ENCODE measurements at places on chromosomes 12 and 14. TPM values are rescaled to one million over a fixed set of nuclear protein-coding genes. Genes with fewer than 3 reads are reported as not detected.

- no peak for DNase-seq
Measured at GRCh38 chr14:28381656-28382055, 384.9 kb upstream of the FOXG1 start.

DNA sequence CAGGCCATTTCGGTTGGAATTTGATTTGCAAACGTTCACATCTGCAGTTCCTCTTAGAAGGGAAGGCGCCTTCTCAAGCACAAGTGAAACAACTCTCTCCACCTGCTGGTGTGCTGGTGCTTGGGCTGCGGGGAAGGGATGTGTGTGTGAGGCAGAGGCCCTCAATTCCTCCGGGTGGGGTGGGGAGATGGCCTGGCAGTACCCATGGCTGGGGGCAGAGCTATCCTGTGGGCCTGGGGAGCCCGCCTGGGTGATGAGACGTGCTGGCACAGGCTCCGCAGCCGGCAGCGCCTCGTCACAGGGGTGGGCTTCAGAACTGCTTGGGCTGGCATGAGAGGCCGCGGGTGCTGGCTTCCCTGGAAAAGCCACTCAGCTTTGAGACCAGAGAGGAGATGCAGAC lies 28.9 kb upstream of the TDRD9 start:
- peak; percentile 72 for DNase-seq

DNA sequence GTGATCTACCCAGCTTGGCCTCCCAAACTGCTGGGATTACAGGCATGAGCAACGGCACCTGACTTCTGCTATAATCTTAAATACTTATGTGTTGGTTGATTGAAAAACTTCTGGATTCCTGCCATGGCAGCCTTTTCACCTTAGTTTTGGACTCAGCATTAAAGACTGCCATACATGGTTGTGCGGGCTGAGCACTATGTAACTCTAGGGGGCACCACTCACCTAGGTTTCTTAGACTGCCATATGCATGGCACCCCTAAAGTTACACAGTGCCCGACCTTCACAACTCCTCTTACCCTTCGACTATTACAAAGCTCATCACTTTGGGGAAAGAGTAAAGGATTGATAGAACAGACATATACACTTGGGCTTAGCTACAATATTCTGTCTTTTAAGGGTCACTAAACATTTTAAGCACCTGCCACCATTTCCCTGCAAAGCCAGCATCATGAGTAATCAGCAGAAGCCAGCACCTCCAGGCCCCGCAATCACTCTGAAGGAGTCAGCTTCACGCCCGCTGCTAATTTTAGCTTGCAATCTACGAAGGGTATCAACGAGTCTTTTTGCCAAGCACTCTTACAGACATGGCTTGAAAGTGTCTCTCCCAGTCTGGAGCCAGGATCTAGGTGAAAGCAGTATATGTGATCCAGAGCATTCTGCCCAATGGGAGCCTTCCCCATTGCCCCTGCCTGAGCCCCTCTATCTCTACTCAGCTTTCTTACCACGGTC lies 59.8 kb downstream of the SUDS3 start:
- DNase-seq: peak; percentile 52

GRCh38 chr14:70754991-70755390 lies 54.3 kb downstream of the MAP3K9 start:
- no peak for DNase-seq

The SLC7A8 gene
- total RNA-seq: 66.7 TPM

- peak; percentile 47 for DNase-seq
Measured at GRCh38 chr14:105051182-105052109, 13.8 kb downstream of the GPR132 start.

DNA sequence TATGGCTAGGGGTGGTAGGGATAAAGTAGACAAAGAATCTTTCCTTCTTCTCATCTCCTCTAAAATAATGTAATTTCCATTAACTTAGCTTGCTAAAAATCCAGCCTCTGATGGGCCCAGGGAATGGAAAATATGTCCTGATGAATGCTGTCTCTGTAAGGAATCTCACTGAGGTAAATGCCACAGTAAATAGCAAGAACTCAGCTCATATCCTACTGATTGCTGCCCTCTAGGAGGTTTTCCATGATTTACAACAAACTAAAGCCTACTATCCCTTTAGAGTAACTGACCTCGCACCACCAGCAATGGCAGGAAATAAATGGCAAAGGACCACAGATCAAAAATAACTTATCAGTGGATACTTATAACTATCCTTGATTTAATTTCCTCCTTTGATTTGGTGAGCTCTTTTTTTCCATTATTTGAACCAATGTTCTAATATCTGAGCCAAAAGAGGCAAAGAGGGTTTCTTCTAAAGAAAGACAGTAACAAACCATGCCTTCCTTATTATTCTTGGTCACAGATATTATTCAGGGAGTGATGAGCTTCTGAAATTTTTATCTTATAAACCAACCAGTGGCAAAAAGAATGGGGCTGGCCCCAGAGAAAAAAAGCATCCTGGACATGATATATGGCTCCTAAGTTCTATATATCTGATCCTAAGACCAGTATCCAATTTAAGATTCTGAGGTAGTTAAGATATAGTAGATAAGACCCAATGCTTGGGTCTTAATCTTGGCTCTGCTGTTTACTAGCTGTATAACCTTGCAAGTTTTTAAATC lies 43.8 kb downstream of the SENP1 start:
- peak; percentile 3 for DNase-seq

DNA sequence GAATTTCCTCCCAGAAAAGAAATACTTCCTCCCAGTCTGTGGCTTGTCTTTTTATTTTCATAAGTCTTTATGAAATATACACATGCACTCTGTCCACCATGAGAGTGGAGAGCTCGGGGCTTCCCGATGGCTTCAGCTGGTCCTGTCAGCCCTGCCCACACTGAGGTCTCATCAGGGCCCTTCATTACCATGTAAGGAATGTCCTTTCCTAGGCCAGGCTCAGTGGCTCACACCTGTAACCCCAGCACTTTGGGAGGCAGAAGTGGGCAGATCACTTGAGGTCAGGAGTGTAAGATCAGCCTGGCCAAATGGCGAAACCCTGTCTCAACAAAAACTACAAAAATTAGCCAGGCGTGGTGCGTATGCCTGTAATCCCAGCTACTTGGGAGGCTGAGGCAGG lies 77.0 kb downstream of the CPSF2 start:
- DNase-seq: no peak

The ZBTB42 gene
- 9.5 TPM for total RNA-seq

- DNase-seq: no peak
Measured at GRCh38 chr12:92088805-92089204, 56.8 kb downstream of the BTG1 start.

The IAPP gene
- not detected for total RNA-seq

DNA sequence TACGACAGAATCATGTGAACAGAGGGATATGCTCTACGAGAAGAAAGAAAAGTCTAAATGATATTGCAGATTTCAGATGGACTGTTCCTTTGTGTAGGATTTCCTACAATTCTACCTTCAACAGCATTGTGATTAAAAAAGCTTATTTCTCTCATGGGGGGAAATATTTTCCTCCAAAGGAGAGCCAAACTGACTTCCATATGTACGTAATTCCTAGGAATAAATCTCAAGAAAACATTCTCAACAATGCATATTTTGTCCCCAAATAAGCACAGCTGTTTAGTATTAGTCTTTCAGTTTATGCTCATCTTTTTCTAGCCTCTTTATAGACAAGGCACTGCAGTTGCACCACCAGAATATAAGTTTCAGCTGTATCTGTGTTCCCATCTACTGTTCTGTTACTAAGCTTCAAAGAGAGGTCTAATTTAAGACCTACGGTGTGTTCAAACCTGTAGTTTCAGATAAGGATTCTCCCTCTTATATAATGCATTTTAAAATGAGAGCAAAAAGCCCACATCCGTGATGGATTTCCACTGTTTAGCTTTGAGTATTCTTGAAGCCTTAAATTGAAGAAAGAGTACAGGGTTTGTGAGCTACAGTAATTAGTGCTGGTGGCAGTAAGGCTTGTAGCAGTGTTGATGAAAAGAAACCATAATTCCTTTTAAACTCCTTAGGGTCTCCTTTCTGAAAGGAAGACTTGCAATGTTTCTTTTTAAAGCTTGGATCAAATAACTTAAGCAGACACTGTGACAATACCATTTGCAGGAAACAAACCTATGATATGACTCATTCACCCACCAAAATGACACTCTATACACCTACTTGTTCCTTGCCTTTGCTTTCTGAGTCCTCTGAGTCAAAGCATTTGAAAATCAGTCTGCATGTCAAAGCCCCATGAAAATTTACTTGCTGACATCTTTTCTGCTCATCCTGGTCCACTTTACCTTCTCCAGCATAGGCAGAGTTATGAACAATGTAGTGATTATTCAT lies 754.1 kb downstream of the NOVA1 start:
- no peak for DNase-seq

DNA sequence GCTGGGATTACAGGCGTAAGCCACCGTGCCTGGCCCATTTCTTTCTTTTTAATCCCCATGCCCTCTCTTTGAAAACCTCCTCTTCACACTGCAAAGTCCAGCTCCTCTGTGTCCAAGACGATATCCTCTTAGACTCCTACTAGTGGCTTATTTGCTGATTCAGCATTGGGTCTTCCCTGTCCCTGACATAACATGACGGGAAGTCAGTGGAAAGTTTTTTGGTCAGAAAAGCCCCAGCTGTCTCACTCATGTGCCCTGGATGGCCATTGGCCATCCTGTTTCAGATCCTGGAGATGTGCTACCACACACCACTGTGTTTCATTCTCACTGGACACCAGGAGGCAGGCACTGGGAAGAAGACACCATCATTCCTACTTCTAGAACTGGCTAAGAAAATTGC lies 102.6 kb upstream of the MED13L start:
- DNase-seq: no peak
